ENCODE measurements at places on chromosomes 5 and 9.

GRCh38 chr5:177140312-177140711, 6.7 kb downstream of the NSD1 start:
- no peak for DNase-seq

DNA sequence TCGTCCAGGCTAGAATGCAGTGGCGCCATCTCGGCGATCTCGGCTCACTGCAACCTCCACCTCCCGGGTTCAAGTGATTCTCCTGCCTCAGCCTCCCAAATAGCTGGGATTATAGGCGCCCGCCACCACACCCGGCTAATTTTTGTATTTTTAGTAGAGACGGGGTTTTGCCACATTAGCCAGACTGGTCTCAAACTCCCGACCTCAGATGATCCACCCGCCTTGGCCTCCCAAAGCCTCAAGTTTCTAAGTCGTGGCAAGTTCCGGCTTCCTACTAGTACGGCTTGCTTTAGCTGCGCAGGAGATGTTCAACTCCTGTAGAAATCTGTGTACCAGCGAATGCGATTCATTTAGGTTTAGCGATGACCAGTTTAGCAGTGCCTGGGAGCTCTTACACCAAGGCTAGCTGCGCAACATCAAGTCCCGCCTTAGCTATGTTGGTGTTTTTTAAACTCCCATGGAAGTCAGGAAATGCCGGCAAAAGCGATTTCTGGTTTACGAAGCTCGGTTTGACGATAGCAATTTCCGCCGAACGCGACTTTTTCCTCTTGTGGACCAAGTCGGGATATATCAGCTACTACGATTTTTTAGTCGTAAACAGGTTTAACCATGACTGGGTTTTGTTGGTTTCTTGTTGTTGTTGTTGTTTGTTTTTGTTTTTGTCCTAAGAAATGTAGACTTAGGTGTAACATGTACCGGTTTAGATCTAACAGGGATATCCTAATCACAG, 46.4 kb downstream of the ANXA2R start:
- peak; percentile 58 for DNase-seq

- DNase-seq, result no peak
Measured at GRCh38 chr5:66553916-66554575, 42.1 kb upstream of the MAST4 start.

- no peak for DNase-seq
Measured at GRCh38 chr9:20681467-20681866, 2.6 kb upstream of the FOCAD start.

GRCh38 chr9:127915801-127916719, 781 bp downstream of the ST6GALNAC4 start:
- no peak for DNase-seq

GRCh38 chr5:79436821-79437220, 77.1 kb downstream of the HOMER1 start:
- no peak for DNase-seq
